ENCODE measurements at places on chromosomes 3 and 15. TPM values are rescaled to one million over a fixed set of nuclear protein-coding genes. Genes with fewer than 3 reads are reported as not detected.

LRTM1 gene
- total RNA-seq = not detected

MOBP gene
- not detected for total RNA-seq

WHAMM gene
- total RNA-seq = 6.4 TPM

IGF2BP2 gene
- total RNA-seq = 29.8 TPM

MAGI1 gene
- 15.6 TPM for total RNA-seq

EOMES gene
- total RNA-seq = not detected

DNA sequence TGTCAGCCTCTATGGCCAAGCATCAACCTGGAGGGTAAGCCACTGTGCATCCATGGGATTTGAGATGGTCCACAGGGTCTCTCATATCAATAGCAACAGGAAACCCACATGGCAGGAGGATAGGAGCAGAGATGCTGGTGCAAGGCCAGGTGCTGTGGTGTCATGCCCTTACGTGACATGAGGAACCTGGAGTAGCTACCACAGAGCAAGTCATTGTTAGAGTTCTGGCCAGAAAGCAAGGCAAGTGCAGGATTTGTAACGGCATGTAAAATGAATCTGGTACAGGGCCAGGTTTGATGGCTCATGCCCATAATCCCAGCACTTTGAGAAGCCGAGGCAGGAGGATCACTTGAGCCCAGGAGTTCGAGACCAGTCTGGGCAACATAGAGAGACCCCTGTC is 14.8 kb upstream of the ZNF774 start:
- no peak for DNase-seq

DNA sequence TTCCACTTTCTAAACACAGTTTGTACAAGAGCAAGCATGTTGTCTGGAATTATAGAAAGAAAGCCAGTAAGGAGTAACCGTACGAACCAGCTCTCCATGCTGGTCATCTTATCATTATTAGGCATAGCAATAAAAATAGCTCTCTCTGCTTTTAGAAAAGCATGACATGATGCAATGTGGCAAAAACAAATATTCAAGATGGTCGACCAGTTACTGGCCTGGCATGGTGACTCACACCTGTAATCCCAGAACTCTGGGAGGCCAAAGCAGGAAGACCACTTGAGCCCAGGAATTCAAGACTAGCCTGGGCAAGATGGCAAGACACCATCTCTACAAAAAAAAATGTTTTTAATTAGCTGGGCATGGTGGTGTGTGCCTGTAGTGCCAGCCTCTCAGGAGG is 2.6 kb upstream of the MAP4 start:
- peak; percentile 1 for DNase-seq

- no peak for DNase-seq
Observed at GRCh38 chr15:67327737-67328136, 73.2 kb downstream of the IQCH start.

DNA sequence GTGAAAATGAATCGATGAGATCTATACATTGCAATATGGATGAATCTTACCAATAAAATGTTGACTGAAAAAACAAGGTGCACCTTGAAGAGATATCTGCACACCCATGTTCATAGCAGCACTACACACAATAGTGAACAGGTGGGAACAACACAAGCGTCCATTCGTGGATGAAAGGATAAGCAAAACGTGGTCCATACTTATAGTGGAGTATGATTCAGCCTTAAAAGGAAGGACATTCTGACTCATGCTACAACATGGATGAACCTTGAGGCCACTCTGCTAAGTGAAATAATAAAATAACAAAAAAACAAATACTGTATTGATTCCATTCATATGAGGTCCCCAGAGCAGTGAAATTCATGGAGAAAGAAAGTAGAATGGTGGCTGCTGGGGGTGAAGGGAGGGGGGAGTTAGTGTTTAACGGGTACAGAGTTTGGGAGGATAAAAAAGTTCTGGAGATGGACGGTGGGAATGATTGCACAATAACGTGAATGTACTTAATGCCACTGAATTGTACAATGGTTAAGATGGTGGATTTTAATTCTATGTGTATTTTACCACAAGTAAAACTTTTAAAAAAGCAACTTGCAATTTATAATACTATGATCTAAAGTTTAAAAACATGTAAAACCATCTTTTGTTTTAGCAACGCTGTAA is 35.6 kb downstream of the IQSEC1 start:
- DNase-seq = no peak

GRCh38 chr3:188700501-188700900 is 471.3 kb upstream of the TPRG1 start:
- no peak for DNase-seq

DNA sequence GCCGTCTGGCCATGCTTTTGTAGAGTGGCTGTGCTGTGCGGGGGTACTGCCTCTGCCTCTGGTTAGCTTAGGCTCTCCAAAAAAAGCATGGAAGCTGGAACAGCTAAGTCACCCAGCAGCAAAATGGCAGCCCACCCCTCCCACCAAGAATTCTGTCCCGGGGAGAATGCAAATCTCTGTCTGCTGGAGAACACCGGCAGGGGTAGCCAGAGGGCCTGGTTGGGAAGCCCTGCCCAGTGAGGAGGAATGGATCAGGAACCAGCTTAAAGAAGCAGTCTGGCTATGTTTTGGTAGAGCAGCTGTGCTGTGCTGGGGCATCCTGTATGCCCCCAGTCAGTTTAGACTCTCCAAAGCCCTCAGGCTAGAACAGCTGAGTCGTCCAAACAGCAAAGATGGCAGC is 56.2 kb upstream of the PTPRG start:
- DNase-seq = no peak

- no peak for DNase-seq
Observed at GRCh38 chr3:8911781-8912180, 51.5 kb downstream of the RAD18 start.

- no peak for DNase-seq
Observed at GRCh38 chr3:179542375-179542774, 20.4 kb upstream of the ACTL6A start.

- DNase-seq = peak; percentile 46
Observed at GRCh38 chr3:111321786-111322185, 220.2 kb upstream of the CD96 start.

- DNase-seq = no peak
Observed at GRCh38 chr3:38109580-38110313, 27.2 kb downstream of the ACAA1 start.

DNA sequence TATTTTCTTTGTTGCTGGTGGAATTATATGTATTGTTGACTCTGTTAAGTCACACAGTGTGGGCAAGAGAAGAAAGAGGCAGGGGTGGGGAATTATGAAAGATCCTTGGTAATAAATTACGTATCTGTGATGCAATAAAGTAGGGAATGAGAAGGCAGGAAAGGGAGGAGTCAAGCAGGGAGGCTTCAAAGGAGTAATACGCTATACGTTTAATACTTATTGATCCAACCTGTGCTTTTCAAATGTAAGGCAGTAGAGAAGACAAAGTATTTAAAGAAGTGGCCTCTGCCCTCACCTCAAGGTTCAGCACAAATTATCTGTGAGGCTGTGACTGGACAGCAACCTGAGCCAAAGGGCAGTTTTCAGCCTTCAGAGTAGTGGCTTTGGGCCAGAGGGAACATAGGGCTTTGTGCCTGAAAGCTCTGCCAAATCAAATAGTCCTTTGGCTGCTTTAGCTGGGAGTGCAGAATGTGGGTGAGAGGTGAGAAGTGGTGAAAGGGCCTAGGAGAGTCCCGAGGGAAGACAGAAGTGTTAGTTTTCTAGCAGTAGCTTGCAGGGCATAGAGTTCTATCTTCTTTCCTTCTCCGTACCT is 1.2 kb upstream of the PLIN1 start:
- peak; percentile 85 for DNase-seq

DNA sequence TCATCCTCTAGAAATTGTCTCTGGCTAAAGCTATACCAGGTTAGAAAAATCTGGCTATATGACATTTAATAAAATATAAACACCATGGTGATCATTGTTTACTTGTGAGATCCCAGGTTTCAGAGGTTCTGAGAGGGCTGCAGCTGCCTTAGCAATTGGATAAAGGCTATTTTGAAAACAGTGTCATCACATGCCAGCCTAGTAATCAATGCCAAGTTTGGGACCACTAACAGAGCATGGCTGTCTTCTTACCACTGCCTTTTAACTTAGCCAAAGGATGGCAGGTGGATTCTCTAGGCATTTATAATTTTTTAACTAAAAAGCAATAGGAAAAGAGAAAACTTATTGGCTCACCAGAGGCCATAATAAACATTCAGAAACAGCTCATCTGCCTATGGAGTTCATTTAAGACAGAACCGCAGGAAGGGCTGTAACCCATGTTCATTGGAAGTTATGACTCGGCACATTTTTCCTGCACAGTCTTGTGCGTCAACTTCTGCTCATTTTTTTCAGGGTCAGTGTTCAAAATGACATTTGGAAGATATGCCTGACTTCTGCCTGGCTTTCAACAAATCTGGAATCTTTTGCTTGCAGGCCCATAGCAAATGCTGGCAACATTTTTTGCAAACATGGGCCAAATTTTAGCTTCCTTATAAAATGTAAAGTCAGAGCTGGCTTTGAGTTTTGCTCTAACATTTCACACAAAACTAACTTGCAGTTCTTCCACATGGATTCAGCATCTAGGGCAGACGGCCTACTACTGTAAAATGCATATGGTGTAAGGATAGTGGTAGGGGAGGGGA is 476.0 kb upstream of the TBL1XR1 start:
- DNase-seq = no peak

DNA sequence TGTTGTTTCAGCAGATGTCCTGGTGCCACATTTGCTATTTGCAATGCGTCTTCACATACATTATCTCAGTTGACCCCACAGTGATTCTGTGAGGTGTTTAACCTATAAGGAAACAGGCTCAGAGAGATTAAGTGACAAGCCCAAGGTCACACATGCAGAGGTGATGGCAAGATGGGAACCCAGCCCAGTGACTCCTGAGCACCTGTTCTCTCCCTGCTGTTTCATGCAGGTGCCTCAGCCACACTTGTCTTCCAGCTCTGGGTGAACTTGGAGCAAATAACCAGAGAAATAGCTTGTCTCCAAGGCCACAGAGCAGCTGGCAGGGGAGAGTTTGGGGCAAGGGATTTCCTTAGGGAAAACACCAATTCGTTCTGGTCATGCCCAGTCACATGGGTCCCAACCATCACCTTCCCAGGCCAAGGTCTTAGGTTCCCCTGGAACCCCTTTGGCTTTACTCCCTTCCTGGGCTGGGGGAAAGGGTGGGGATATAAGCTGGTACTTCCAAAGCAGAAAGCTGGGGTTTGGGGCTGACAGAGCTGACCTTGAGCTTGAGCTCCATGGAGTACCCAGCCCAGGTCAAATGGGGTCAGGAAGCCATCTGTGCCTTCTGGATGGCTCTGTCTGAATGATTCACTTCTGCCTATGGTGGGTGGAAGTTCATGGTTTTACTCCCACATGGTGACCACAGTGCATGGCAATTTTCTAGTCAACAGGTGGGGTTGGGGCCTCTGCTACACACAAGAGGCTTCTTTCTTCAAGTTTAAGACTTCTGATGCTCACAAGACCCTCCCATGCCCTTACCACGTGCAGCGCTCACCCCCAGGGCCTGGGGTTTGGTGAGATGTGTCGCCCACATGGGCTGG is 22.4 kb downstream of the LIPC start:
- DNase-seq = no peak

- no peak for DNase-seq
Observed at GRCh38 chr3:140469491-140469890, 208.4 kb upstream of the TRIM42 start.

DNA sequence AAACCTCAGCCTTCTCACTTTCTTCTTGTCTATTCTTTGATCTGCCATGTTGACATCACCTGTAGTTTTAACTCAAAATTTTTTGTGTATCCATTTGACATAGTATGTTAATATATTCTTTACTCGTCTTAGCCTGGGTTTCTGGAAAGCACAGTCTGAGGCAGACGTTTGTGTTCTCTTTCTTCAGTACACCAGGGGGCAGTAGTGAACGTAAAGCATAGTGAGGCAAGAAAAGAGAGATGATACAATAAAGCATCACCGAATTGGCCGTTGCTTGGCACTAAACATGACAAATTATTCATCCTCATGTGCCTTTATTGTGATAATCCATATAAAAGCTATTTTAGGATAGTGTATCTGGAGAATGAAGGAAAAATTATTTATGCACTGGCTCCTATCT is 141.0 kb upstream of the MYRIP start:
- peak; percentile 31 for DNase-seq

GRCh38 chr3:157938154-157938779 is 168.0 kb downstream of the SHOX2 start:
- DNase-seq = no peak

- DNase-seq = peak; percentile 50
Observed at GRCh38 chr3:13853978-13854296, 25.9 kb downstream of the WNT7A start.

GRCh38 chr3:20658491-20658890 is 472.5 kb upstream of the SGO1 start:
- DNase-seq = no peak

GRCh38 chr3:135034891-135035440 is 239.9 kb downstream of the EPHB1 start:
- no peak for DNase-seq

- no peak for DNase-seq
Observed at GRCh38 chr3:20503394-20504082, 317.5 kb upstream of the SGO1 start.

DNA sequence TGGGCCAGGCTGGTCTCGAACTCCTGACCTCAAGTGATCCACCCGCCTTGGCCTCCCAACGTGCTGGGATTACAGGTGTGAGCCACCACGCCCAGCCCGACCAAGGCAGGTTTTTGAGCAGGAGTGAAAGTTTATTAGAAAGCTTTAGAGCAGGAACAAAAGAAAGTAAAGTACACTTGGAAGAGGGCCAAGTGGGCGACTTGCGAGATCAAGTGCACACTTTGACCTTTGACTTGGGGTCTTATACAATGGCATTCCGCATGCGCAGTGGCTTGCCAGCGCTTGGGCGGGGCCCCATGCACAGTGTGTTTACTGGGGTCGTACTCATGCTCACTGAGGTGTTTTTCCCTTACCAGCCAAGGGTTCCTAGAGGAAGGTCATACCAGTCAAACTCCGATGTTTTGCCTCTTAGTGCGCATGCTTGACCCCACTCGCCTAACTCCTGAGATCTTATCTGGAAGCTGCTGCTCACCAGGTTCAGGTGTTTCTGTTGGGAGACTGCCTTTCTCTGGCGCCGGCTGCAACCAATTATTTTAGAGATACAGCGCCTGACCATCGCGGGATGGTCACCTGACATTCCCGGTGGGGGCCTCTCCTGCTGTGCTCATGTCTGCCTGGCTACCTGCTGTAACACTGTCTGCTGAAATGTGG is 46.9 kb upstream of the FLNB start:
- DNase-seq = no peak

DNA sequence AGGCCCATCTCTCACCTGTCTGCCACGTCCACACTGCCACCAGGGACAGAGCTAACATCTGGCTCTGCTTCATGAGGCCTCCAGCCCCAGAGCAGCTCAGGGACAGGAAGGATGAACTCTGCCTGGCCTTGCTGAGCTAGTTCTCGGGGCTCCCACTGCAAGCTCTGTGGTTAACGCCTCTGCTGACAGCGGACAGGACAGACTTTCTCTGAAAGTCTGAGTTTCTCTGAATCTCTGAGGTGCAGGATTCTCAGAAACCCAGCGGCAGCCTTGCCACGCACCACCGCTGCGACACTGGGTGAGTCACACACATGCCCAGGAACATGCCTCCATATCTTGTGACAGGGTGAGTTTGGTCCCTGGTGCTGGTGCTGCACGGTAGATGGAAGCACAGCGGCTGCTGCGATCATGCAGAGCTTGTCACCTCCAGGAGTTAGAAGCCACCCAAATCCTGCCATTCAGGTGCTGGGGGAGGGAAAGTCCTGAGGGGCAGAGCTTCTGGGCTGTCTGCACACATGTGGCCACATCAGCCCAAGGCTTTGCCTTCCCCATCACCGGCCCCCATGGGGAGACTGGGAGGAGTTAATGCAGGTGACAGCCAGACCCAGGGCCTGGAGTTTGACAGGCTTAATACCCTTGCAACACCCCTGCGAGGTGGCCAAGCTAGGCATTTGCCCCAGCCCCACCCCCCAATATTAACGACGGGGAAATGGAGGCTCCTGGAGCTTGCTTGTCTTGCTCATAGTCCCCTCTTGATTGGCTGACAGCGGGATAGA is 267.0 kb downstream of the PLCL2 start:
- DNase-seq = no peak
